H4 (cell line): ENCODE measurements at places on chromosomes 6 and 20. TPM values are rescaled to one million over a fixed set of nuclear protein-coding genes. Genes with fewer than 3 reads are reported as not detected.

GRCh38 chr6:113370508-113371502 is 486.3 kb upstream of the MARCKS start:
- DNase-seq = no peak

- no peak for DNase-seq
These were observed 31.3 kb upstream of the MRAP2 start for GRCh38 chr6:84002226-84002625.

Gene SYNDIG1
- 0.47 and 0.77 TPM in 2 replicates for total RNA-seq

Gene AK9
- total RNA-seq = 0.41 and 1.3 TPM in 2 replicates

DNA sequence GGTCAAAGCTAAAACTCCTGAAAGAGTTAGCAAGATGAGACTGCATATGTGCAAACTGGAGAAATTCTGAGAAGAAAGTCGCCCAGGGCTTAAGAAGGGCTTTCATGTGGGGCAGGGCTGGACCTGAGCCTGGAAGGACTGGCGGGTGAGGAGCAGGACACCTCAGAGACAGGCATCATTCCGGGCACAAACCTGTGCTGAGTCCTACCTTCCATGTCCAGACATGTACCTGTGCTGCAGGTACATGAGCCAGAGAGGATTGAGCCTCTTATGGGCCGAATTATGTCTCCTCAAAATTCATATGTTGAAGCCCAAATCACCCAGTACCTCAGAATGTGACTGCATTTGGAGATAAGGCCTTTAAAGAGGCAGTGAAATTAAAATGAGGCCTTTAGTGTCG is 171.0 kb downstream of the QRSL1 start:
- DNase-seq = no peak

DNA sequence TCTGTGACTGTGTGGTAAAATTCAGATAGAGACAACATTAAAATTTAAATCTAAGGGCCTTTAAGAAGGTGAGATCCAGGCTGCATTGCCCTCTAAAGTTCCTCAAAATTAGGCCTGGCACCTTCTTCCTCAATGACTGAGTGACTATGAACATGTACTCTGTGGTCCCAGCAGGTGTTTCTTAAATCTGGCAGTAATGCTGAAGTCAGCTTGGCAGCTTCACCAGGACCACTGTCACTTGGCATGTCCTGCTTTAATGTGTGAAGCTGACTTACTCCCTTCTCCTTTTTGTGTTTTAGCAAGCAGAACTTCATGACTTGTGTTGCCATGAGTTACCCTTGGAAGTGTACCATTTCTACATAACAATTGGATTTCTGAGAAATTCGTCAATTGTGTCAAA is 141.7 kb downstream of the NKAIN2 start:
- DNase-seq = no peak

DNA sequence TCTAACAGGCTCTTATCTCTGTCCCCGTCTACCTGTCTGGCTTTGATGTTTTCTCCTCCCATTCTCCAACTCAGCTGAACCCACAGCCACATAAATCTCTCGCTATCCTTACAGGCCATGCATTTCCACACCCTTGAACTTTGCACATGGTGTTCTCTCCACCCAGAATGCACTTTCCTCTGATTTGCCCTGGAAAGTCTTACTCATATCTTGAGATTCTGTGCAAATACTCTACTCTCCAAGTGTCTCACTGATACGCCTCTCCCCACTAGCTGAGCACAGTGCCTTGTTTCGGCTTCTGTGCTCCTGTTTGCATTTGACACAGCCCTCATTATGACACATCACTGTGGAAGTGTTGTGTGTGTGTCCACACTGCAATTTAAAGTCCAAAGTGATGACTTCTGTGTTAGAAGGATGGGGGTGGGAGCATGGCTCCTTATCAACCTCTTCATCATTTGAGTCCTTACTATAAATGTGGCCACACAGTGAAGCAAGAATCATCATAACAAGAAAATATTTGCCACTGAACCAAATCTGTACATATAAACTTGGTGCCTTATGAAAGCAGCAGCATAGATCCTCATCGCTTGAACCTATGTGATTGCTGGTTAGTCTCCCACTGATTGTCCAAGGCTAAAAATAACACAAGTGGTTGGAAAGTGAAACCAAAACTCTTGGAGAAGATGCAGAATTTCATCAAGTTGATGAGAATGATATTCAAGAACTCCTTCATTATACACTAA is 5.5 kb upstream of the PRELID3B start:
- no peak for DNase-seq

Gene NNAT
- not detected in 2 replicates for total RNA-seq

Gene TMEM244
- not detected in 2 replicates for total RNA-seq

Gene COL12A1
- 247 and 272 TPM in 2 replicates for total RNA-seq
